OCI-LY7 (cell line): ENCODE measurements at places on chromosomes 4 and X. TPM values are rescaled to one million over a fixed set of nuclear protein-coding genes. Genes with fewer than 3 reads are reported as not detected.
A peak's percentile ranks its signal among the peaks of the same experiment; 100 is the strongest.

Gene SYP
- total RNA-seq, result 2.3 and 2.9 TPM in 2 replicates

Gene PFKFB1
- total RNA-seq, result 0.72 and 1.0 TPM in 2 replicates

Gene TRIML1
- not detected in 2 replicates for total RNA-seq

Gene RHOH
- 83.2 and 87.4 TPM in 2 replicates for total RNA-seq

Gene COX7B2
- total RNA-seq, result not detected in 2 replicates

Gene SPANXC
- total RNA-seq, result not detected in 2 replicates

Gene PLS3
- total RNA-seq, result not detected in 2 replicates

Gene GK
- 15.5 and 19.7 TPM in 2 replicates for total RNA-seq

Gene USP51
- 2.7 and 2.9 TPM in 2 replicates for total RNA-seq

Gene CPZ
- not detected in 2 replicates for total RNA-seq

Gene PRDX4
- total RNA-seq, result 46.0 and 47.3 TPM in 2 replicates

Gene LRRC66
- 0.11 and 0.25 TPM in 2 replicates for total RNA-seq

- DNase-seq, result no peak
These were observed 89.8 kb downstream of the EMCN start for GRCh38 chr4:100428051-100428450.

DNA sequence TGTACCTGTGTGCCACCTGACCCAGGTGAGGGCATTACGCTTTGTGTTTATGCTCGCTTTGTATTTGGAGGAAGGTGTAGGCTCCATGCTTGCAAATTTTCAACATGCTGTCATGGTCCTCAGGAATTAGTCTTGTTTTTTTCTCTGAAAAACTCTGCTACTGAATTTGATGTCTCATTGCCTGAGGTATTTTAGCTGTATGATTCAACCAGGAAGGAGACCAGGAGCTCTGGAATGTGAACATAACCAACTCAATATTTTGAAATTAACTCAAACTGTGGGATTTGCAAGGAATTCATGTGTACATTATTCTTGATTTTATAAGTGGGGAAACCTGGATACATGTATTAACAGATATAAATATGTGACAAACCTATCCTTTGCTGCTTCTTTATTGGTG lies 134.1 kb downstream of the SLC4A4 start:
- no peak for DNase-seq

- peak; percentile 45 for DNase-seq
These were observed 712 bp downstream of the STX18 start for GRCh38 chr4:4541040-4541631.

- peak; percentile 42 for DNase-seq
These were observed 43.0 kb upstream of the SCOC start for GRCh38 chr4:140330311-140330900.

DNA sequence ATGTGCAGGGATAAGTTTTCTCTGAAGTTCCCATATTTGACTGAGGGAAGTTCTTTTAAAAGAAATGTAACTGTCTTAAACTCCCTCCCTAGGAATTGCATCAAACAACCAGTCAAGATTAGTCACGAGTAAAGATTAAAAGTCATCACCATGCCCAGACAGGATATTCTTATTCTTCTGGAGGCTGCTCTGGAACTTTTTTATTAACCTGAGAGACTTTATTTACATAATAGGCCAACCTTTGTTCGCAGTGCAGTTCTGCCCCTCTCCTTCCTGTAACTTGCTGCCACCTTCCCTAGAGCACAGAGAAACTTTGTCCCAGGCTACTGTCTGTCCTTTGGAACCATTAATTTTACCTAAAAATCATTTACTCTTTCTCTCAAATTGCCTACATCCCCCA lies 9.8 kb upstream of the HERC3 start:
- DNase-seq, result no peak

DNA sequence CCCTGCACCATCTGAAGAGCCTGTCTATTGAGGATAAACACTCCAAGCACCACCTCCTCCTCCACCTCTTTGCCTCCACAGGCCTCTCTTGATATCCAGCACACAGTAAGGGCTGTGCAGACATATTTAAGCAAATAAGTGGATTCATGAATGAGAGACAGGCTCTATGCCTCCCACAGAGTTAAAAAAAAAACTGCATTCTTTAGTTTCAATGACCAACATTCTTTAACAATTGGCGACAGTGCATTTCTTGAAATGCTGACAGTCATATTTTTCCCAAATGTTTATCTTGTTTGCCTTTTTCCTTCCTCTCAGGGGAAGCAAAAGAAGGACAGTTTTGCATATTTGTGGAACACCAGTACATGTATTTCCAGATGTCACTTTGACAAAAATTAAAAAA lies 38.6 kb downstream of the MXRA5 start:
- no peak for DNase-seq

DNA sequence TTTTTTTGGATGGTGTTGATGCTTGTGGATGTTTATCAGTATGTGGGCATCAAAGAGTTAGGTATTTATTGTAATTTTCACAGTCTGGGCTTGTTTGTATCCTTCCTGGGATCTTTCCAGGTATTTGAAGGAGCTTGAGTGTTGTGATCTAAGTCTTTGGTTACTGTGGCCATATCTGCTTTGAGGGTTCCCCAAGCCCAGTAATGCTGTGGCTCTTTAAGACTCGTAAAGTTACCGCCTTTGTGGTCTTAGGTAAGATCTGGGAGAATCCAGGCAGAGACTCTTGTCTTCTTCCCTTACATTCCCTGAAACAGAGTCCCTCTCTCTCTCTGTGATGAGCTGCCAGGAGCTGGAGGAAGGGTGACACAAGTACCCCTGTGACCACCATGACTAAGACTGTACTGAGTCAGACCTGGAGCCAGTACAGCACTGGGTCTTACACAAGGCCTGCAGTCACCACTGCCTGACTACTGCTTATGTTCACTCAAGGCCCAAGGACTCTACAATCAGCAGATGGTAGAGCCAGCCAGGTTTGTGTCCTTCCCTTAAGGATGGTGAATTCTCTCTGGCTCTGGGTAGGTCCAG lies 62.2 kb downstream of the FMR1NB start:
- DNase-seq, result no peak

GRCh38 chr4:96936886-96937285 lies 1097.0 kb downstream of the PDHA2 start:
- no peak for DNase-seq

DNA sequence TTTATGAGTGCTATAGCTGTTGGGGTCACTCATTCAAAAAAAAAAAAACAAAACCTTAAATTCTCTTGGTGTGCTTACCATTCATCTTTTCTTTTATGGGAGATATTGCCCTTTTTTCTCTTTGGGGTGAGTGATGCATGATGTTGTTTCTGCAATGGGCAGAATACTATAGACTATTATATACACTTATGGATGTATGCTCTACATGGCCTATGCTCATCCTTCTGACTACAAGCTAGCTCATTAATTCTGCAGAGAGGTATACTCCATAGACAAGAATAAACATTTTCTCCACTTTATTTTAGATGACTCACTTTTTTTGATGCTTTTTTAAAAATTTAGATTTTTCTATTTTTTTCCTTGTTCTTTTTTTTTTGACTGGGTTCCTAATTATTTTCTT lies 160.3 kb upstream of the ANK2 start:
- no peak for DNase-seq

GRCh38 chr4:113539408-113539807 lies 222.1 kb downstream of the CAMK2D start:
- DNase-seq, result no peak

- DNase-seq, result no peak
These were observed 16.6 kb upstream of the ERCC6L start for GRCh38 chrX:72255445-72255844.

GRCh38 chr4:73189274-73189810 lies 69.3 kb downstream of the ANKRD17 start:
- no peak for DNase-seq

- no peak for DNase-seq
These were observed 1539.0 kb upstream of the IGFBP7 start for GRCh38 chr4:58649226-58649625.

DNA sequence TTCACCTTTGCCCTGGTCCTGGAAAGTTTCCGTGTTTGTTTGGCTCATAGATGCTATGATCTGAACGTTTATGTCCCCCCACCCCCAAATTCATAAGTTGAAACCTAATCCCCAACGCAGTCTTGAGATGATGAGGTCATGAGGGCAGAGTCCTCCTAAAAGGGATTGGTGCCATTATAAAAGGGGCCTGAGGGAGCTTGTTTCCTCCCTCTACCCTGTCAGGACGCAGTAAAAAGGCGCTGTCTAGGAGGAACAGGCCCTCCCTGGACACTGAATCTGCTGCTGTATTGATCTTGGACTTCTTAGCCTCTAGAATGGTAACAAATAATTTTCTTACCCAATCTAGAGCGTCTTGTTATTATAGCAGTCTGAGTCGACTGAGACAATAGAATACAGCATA lies 2190.6 kb upstream of the TENM3 start:
- no peak for DNase-seq

- no peak for DNase-seq
These were observed 53.2 kb downstream of the COMMD8 start for GRCh38 chr4:47410271-47410670.

DNA sequence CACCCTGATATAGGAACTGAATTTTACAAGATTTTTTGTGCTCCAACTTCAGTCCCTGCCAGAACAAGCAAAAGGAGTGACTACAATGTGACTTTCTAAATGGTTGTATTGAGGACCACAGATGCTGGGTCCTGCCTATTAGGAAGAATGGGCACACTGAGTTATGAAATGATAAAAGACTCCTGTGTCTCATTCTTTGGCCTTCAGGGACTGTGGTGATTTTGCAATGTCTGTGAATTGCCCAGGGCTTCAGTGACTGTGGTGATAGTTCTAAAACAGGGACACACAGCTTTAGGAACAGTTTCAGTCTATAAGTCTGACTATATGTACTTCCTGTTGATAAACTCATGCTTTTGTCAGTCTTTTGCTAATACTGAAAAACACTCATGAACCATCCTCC lies 210.2 kb downstream of the DMD start:
- peak; percentile 6 for DNase-seq

GRCh38 chr4:147351083-147351787 lies 129.7 kb upstream of the EDNRA start:
- DNase-seq, result no peak

DNA sequence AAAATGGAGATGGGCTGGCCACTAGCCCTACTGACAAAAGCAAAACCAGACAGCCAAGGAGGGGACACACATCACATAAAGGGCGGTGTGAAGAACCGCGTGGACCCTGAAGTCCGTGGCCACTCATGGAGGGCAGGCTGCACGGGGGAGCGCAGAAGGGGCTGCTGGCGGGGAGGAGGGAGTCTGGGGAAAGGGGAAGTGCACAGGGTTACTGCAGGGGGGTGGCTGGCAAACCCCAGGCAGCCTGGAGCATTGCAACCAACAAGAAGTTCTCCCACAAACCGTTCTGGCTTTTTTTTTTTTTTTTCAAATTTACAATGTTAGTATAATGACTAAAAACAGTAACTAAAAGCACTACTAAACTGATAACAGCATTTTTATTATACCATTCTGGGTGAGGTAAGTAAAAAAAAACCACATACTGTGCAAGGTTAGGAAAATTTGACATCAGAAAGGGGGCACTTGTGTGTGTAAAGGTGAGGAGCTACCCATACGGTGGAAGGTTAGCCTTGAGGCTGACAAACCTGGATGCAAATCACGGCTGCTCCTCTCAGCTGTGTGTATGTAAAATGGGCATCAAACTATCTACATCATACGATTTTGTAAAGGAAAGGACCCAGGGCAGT lies 87.1 kb downstream of the TSPAN5 start:
- no peak for DNase-seq

DNA sequence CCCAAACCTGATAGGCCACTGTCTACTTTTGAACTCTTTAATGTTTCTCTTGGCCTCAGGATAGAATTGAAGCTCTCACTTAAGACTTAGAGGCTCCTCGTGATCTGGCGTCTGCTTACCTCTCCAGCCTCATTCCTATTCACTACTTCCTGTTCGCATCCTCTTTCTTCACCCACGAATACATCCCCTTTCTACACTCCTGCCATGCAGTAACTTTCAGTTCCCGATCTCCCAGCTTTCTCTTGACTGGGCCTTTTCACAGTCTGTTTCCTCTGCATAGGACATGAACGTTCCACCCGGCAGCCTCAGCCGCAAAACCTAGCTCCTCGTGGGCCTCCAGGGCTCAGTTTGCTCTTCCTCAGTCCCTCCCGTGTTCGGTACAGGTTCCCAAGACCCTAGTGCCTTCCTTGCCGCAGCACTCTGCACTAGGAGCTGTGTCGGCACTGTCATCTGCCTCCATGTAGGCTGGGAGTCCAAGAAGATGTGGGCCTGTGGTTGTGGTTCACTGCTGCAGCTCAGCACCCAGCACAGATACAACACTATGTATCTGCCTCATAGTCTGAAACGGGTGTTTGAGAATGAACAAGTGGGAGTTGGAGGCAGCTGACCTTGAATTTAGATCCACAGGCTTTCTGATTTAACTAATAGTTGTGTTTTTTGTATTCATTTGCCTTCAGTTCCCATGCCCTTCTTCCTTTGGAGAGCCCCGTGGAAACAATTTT lies 15.8 kb downstream of the RPL39 start:
- peak; percentile 34 for DNase-seq

GRCh38 chrX:110142096-110142495 lies 139.2 kb downstream of the TMEM164 start:
- no peak for DNase-seq

DNA sequence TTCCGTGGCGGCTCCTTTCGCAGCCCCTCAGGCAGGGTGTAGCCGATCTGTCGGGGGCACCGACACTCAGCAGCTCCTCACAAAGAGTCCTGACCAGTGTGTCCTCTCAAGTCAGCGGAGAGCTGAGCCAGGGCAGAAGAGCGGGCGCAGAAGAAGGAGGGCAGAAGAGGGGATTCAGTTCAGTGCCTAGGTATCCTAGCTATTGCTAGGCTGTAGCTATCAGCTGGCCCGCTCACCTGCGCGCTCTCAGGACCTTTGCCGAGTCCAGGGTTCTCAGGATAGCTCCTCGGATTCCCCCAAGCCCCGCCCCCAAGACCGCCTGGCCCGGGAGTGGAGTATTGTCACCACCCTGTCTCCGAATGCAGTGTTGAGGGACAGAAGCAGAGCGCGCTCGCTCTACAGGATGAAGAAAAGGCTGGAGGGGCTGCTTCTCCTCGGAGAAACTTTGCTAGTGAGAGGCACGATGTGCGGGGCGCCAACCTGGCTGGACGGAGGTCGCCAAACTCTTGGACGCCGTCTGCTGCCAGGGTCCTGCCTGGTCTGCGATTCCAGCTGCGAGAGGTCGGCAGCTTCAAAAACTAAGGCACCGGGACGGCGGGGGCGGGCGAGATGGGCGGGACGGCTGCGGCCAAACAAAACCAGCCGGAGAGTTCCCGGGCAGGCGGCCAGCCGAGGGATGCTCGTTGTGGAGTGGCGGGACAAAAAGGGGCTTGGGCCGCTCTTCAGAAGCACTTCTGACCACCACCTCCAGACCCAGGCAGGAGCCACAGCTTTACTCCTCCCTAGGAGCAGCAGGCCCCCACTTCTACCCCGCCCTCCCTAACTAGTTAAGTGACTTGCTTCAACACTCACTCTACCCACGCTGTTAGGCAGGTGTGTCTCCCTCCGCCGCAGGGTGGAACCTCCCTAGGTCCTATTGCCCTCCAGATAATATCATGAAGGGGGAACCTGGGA lies at the start of gene XKRX:
XKRX (minus strand) TSS at position 258 of the 954 bp plus-strand sequence. CDS start 613 bp downstream, outside the sequence.
- peak; percentile 81 for DNase-seq
